Right ventricle myocardium inferior (tissue), 1 donor: ENCODE measurements at places on chromosomes 16 and 17. TPM values are rescaled to one million over a fixed set of nuclear protein-coding genes. Genes with fewer than 3 reads are reported as not detected.
A peak's percentile ranks its signal among the peaks of the same experiment; 100 is the strongest.

TPPP3 gene
- 9.5 TPM for total RNA-seq

IL17C gene
- total RNA-seq, result not detected

DNAAF8 gene
- 1.5 TPM for total RNA-seq

GJD3 gene
- total RNA-seq, result 0.92 TPM

PARD6A gene
- 3.7 TPM for total RNA-seq

RAMP2 gene
- total RNA-seq, result 41.3 TPM

HOXB7 gene
- total RNA-seq, result 0.41 TPM

TMEM114 gene
- total RNA-seq, result not detected

DNA sequence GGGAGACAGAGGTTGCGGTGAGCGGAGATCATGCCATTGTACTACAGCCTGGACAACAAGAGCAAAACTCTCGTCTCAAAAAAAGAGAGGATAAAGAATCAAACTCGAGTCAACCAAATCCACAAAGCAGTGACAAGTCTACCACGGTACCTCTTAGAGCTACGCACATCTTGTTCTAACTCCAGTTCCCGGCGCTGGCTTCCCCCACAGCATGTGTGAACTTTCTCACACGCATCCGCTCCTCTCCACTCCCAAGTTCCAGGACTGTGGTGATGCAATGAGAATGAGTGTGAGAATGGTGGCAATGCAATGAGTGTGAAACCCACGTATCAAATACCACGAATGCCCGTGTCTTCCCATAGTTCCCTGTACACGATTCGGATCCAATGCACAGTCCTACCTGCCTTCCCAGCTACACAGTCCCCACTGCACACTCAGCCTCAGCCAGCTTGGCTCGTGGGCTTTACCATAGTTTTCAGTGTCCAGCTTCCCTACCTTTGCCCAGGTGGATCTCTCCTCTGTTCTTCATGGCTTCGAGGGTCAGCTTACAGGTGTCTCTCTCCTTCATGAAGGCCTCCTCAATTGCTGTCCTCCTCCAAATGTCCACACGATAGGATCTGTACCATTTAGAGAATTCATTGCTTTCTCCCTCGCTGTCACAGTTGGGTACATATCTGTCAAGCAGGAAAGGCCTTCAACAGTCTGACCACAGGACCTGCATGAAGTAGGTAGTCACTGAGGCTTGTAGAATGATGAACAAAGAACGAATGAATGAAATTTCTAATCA is 9.2 kb upstream of the P2RX5 start:
- peak; percentile 6 for DNase-seq

GRCh38 chr17:70987867-70988340 is 818.6 kb downstream of the KCNJ2 start:
- DNase-seq, result no peak

GRCh38 chr17:5024604-5025003 is 10.6 kb downstream of the SLC52A1 start:
- no peak for DNase-seq

DNA sequence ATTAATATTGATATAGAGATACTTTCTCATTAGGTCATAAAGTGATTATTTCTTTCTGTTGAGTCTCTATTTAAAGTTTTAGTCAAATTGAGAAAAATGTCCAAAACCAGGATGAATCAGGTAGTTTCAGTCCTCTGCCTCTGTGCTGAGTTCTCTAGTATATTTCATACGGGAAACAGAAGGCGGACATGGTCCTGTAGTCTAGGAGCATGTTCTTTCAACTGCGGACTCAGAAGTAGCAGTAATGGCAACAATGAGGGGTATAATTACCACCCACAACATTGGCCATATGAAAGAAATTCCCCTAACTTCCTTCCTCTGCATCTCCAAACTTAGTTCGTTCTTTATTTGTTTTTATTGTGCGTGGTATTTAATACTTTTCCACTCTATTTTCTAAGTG is 50.1 kb downstream of the TBX4 start:
- DNase-seq, result no peak

DNA sequence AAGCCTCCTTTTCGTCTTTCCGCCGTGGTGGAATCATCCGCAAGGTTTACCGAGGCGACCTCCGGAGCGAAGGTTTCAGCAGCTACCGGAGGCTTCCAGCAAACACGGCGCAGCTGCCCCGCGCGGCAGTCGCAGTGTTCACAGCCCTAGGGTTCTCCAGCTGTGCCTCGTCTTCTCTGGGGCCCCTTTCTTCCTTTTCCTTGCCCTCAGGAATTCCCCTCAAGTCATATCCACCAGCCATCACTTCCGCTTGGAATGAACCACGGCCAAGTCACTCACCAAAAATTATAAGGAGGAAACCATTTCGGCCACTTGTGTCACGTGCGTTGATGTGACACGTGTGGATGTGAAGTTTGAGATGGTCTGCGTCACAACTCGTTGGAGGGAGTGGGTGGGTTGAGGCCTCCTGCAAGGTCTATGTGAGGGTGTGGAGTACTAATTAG is 636 bp upstream of the ERN1 start:
- DNase-seq, result no peak

- DNase-seq, result no peak
Measured at GRCh38 chr16:88669980-88670379, 7.1 kb upstream of the MVD start.

DNA sequence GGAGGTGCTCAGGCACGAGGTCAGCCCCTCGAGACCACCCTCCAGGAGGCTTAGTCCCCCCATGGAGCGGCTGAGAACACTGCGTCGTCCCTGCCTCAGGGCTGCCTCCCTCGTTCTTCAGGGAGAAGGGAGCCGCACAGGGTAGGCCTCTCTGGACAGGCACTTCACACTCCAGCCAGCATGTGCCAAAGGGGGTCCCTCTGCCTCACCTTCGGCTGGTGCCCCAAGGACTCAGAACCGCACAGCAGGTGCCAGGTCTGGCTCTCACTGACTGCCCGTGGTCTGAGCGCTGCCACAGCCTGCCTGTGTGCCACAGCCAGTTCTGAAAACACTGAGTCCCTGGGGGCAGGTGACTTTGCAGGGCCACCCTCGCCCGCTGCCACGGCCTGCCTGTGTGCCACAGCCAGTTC is 7.1 kb downstream of the P2RX5 start:
- DNase-seq, result peak; percentile 39

GRCh38 chr17:77852731-77853130 is 105.8 kb upstream of the TNRC6C start:
- no peak for DNase-seq

DNA sequence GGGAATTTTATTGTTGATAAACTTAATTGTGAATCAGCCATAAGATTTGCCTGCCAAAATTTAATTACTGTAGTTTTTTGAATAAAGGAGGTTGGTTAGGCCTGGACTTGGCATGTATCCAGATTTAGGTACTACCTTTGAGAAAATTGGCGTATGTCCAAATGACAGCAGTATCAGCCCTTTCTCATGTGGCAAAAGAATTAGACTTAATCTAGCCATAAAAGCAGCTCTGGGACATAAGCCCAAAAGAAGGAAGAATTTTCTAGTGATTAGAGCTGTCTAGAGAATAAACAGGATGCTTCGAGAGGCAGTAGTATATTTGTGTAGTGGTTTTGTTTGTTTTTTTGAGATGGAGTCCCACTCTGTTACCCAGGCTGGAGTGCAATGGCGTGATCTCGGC is 27.7 kb downstream of the PPM1E start:
- no peak for DNase-seq

DNA sequence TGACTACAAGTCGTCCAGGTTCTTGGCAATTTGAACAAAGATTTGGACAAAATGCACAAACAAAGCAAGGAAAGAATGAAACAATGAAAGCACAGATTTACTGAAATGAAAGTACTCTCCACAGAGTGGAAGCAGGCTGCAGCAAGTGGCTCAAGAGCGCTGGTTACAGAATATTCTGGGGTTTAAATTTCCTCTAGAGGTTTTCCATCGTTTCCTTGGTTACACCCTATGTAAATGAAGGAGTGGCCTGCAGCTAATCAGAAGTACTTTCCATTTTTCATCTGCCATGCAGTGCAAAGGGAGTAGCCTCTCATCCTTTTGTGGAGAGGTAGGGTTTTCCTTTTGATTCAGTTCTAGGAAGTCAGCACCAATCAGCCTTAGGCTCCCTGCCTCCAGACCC is 11.8 kb downstream of the STXBP4 start:
- no peak for DNase-seq

DNA sequence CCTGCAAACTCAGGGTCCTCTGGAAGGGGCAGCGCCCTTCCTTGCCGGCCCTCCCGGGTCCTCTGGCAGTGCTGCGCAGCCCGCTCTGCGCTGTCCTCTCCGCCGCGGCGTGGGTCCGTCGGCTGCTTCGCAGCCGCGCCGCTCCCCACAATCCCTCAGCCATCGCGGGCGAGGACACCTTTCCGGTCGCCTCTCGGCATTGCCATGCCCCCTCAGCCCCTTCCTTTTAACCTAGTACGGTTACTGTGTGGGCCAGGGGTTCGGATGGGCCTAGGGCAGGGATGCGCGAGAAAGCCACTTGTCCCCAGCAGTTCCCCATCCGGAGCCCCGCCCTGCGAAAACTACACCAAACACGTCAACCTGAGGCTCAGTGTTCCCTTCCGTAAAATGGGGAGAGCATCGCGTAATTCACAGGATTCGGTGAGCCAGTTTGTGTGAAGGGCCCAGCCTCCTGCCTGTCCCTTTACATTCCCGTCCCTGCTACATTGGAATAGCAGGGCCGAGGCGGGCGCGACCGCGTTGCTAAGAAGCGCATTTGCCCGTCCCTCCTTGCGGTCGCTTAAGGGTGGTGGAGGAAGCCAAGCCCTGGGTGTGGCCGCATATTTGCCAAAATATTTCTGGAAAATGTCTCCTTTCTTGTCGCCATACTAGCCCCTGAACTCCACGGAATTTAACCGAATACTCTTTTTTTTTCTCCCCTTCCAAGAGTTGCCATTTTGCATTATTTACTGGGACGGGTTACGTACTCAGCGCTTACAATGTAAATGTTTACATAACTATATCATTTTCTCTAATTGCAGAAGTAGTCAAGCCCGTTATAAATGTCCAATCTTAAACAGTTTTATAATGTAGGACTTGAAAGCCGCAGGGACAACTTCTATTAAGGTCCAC is 13.2 kb downstream of the COPZ2 start:
- DNase-seq, result peak; percentile 85

DNA sequence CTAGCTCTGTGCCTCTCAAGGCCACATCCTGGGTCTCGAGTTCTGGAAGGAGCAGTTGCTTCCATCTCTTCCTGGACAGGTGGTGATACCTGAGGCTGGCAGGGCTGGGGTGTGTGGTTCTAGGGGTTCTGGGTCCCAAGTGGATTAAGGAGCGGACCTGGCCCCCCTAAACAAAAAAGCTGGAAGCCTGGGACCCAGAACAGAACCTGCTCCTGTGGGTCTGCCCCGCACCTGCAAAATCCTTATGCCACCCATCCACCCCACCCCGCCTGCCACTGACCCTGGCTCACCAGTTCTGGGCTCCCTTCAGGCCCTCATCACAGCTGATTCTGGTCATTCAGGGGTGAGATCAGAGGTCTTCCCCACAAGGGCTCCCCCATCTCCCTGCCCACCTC is 44.8 kb downstream of the ADCY7 start:
- DNase-seq, result peak; percentile 67

DNA sequence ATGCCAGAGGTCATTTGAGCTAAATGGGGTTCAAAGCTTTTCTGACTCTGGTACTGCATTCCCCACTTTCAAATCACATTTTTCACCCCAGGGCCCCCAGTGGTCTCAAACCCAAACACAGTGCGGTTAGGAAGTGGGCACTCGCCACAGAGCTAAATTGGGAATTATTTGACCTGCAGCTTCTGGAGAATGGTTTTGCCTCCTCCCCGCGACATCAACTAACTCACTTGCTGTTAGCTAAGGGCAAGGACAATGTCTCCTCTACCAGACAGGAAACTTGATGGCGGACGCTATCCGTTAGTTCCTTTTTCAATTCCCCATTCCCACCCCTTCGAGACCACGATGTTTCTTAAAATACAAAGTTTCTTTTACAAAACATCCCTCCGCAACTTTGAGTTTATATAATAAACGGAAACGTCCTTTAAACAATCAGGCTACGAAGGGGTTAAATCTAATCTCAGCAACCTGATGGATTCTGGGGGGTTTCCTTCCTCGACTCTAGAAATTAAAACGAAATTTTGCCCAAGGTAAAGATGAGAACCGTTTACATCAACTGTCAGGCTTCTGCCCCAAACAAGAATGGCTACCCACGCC is 500 bp upstream of the KAT7 start:
- no peak for DNase-seq

GRCh38 chr17:46717999-46718398 is 100.5 kb downstream of the WNT3 start:
- DNase-seq, result no peak

DNA sequence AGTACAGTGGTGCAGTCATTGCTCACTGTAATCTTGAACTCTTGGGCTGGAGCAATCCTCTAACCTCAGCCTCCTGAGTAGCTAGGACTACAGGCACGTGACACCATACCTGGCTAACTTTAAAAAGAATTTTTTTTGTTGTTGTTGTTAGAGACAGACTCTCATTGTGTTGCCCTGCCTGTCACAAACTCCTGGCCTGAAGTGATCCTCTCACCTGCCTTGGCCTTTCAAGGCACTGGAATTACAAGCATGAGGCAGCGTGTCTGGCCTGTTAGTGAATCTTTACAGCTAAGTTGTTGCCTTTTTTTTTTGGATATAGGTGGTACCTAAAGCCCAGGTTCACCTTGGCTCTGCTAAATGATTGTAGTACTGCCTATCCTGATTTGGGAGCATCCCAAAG is 290.6 kb downstream of the BCAS3 start:
- DNase-seq, result no peak

GRCh38 chr16:56013962-56014552 is 138.9 kb upstream of the CES5A start:
- no peak for DNase-seq

- no peak for DNase-seq
Measured at GRCh38 chr16:89409161-89409711, 81.1 kb downstream of the ANKRD11 start.

DNA sequence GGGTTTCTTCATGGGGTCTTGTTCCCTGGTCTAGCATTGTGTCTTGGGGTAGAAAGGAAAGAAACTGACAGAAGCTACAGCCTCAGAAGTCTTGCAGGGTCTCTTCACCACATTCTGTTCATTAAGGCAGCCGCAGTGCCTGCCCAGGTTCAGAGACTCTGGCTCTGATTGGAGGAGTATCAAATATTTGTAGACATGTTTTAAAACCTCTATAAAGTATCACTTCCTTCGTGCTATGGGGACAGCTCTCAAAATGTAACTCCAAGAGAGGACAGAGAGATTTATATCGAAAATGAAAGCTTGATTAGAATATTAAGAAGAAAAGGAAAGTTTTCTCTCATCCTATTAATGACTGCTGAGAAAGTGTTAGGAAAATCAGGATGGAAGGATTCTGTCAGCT is 107.0 kb upstream of the CACNG3 start:
- no peak for DNase-seq
